ENCODE measurements at places on chromosomes 7 and 10.

DNA sequence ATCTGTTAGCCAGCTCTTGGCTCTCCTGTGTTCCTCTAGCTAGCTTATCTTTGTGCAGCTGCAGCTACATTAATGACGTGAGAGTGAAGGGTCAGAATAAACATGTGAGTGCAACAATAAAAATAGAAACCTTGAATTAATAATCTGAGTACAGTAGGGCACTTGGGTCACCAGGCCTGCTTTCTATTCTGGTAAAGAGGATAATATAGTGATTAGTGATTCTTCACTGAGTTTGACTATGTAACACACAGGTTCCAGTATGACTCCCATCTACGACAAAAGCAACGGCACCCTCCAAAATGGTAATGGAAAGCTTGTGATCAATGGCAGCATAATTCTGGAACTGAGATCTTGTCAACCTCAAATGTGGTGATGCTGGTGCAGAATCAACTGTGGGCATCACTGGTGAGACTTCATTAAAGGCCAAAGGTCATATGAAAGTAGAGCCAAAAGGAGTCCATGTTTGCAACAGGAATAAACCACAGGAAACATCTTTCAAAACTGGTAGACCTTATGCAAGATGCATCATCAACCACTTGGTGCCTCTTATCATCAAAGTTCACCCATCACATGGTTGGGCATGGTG, 77.6 kb downstream of the NRBF2 start:
- no peak for DNase-seq

DNA sequence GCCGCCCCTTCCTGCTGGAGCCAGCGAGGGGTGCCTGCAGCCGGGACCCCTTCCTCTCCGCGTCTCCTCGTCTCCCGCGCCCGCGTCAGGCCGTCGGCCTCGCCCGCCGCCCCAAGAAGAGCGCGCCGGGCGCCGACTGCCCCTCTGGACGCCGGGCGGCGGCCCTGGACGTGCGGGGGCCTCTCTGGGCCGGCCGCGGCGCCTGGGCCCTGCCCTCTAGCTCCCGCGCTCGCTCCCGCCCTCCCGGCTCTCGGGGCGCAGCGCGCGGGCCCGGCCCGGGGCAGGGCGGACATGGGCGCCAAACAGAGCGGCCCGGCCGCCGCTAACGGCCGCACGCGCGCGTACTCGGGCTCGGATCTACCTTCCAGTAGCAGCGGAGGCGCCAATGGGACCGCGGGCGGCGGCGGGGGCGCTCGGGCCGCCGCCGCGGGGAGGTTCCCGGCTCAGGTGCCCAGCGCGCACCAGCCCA, 704 bp downstream of the ZNRF2 start:
- peak; percentile 41 for DNase-seq

GRCh38 chr7:2952316-2952715, 91.4 kb downstream of the CARD11 start:
- no peak for DNase-seq

DNA sequence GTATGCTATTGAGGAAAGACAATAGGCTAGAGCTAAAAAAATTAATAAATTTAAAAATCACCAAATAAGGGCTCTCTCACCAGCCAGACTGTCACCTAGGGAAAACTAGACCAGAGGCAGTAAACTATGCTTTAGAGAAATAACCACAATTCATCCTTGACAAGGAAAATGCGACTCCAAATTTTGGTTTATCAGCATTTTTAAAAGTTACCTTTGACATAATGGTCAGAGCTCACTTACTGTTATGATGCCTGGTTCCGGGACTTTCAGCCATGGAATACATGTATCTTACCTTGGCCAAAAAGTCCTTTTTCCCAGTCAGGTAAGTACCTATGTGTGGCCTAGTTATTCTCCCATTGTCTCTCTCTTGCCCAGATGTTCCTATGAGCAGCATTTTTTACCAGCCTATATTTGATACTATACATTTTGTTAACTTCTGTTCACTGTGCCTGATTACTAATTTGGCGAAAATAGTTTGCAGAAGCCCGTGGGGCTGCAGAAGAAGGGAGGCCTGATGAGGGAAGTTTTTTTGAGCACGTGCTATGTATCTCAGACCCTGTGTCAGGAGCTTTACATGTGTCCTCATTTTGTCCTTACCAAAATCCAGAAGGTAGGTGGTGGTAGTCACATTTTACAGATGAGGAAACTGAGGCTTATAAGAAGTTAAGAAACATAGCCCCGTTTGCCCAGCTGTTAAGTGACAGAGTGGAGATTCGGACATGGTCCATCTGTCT, 149.7 kb downstream of the CELF2 start:
- DNase-seq = peak; percentile 40

DNA sequence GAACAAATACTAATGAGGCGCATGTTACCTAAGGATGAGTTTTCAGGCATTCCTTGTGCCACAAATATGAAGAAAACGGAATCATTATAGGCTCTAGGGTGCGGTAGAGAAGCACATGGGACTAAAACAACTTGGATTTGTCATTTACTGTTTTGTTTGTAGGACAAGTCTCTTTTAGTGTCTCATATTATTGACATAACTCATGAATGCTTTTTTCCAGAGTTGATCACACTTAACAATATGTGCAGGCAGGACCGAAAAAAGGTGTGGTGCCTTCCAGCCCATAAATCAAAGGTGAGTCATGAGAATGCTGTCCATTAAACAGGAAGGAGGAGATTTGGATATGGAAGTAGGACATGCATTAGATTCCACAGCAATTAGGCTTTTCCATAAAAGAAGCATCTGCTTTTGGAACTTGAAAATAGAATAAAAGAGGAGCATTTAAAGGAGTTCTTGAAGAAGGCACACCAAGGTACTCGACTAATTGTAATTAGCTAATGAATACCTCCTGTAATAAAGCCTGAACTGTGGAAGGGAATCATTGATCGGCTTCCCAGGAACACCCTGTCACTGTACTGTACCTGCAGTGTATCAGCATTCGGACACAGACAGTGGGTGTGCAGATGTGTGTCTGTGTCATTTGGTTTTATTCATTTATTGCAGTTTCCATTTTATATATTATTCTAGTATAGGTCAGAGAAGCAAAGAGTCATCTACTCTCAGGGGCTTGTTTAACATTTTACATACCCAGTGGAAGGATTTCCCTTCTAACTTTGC, 119.7 kb upstream of the KLF14 start:
- DNase-seq = no peak

- no peak for DNase-seq
Measured at GRCh38 chr7:17774716-17775288, 165.5 kb downstream of the SNX13 start.

- no peak for DNase-seq
Measured at GRCh38 chr7:158856883-158857668, 718 bp downstream of the DYNC2I1 start.

- no peak for DNase-seq
Measured at GRCh38 chr10:31554556-31554955, 235.5 kb downstream of the ZEB1 start.

GRCh38 chr10:77381750-77382149, 255.9 kb downstream of the KCNMA1 start:
- DNase-seq = no peak

- no peak for DNase-seq
Measured at GRCh38 chr7:117912421-117912820, 39.2 kb upstream of the CTTNBP2 start.

- DNase-seq = no peak
Measured at GRCh38 chr7:42952328-42952727, 20.2 kb downstream of the MRPL32 start.

DNA sequence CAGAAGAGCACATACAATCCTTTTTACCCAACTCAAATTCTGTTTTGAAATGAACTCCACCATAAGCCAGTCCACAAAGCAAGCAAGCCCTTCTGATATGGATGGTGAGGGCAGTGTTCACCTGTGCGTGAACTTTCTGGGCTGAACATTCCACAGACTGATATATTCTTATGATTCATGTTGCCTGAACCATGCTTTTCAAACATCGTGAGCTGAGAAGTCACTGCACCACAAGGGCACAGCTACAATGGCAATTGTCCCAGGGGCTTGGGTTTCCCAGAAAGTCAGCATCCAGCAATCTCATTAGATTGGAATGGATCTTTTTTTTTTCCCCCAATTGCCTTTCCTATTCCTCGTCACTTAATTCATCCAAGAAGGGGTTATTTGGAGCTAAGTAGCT, 86.9 kb upstream of the ZNF438 start:
- DNase-seq = no peak

- no peak for DNase-seq
Measured at GRCh38 chr10:121696854-121697253, 98.6 kb upstream of the FGFR2 start.

DNA sequence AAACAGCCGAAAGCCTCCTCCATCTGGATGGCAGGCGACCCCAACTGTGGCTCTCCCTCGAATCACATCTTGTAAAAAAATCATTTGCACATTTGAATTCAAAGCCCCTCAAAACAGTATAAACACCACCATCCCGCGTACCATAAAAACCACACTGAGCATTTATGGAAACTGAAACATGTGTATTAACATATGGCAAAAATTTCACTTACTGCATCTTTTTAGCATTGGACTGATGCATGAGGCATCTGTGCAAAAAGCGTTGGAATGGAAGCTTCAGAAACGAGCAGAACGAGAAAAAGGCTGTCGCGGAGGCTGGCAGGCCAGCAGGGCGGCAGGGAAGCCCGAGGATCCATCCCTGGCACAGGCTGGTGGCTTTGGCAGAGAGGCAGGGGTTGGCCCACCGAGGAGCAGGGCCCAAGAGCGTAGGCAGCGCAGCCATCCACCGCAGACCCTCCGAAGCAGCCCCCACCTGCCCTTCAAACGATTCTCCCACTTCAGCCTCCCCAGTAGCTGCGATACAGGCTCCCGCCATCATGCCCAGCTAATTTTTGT, 39.3 kb upstream of the CUX1 start:
- no peak for DNase-seq

DNA sequence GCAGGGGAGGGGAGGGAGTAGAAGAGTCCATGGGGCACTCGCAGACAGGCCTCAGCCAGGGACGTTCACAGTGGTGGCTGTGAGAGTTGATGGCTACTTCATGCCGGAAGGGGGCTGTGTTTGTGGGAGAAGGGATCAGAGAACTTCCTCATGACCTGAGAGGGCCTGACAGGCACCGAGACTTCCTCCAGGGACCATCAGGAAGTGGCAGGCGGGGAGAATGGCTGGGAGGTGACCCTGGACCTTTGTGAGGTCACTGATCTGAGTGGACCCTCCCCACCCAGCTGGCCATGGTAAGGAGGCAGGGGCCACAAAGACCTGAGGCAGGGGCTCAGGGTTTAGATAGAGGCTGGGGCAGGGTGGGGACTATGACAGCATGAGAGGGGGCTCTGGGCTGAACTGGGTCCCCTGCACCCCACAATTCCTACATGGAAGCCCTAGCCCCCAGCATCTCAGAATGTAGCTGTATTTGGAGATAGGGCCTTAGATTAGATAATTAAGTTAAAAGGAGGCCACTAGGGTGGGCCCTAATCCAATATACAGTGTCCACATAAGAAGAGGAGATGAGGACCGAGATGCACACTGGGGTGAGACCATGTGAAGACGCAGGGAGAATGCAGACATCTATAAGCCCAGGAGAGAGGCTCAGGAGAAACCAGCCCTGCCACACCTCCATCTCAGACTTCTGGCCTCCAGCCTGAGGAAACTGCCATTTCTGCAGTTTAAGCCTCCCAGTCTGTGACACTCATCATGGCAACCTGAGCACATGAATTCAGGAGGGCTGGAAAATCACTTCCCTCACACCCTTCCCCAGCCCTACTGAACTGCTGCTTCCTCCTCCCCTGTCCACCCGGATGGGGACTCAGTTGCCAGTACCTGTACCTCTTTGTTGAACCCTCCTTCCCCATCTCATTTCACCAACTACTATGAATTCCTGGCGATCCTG, 273.9 kb upstream of the ZNF32 start:
- no peak for DNase-seq

GRCh38 chr10:98460837-98461499, 14.2 kb upstream of the HPS1 start:
- DNase-seq = no peak

DNA sequence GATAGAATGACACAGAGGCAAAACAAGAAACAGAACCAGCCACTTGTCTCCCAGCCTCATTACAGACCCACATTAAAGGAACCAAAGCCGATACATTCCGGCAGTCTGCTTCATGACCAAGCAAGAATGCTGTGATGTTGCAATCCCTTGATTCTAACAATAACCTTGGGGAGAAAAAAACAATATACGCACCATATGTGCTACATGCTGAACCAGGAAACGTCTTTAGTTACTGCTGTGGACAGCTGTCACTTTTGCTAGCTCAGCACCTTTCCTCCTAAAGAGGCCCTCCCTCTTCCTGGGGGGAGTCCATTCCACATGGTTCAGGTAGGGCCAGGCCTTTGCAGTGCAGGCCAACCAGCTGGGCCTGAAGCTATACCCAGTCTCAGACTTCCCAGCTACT, 79.1 kb downstream of the PRTFDC1 start:
- DNase-seq = peak; percentile 30

- DNase-seq = no peak
Measured at GRCh38 chr7:70016044-70016770, 417.9 kb downstream of the AUTS2 start.

DNA sequence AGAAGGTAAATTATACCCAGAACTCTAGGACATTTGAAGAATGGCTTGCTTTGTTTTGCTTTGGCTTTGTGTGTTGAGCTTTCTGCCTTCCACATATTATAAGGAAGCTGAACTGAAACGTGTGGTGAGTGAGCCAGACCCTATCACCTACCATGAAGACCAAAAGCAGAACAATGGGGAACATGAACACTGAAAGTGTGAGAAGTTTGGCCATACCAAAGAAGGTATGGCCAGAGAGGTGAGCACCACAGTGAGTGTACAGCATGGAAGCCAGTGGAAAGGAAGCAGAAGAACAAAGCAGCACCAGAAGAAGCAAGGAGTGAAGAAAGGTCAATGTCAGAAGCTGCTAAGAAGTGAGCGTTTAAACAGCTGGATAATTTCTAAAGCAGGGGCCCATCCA, 59.7 kb upstream of the CCDC71L start:
- no peak for DNase-seq

DNA sequence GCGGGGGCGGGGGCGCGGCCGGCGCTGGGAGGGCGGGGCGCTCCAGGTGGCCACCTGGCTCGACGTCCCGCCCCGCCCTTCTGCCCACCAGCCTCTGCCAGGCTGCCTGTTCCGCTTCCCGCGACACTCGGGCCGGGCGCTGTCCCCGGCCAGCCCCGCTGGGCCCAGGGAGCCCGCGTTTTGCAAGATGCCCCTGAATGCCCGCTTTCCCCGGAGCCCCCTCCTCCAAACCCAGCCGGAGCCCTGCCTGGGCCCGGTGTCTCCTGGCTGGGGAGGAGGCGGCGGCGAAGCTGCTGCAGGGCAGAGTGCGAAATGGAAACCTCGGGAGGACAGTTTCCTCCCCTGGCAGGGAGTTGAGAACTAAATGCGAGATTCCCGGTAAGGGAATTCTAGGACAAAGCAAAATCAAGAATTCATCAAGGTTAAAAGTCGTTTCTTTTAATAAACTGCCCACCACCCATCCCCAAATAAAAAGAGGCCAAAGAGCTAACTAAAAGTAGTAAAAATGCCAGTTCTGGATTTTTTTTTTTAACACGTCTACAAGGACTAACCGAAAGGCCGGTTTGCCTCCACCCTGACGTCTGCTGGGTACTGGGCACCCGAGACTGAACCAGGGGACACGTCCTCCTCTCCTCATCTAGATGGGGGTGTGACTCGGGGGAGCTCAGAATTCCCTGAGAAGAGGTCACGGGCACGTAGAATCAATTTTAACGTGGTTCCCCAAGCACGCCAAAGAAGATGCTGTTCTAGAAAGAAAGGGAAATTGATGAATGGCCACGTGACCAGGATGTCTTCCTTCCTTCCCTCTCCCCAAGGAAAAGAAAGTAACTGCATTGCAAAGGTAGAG, 200.4 kb upstream of the NFE2L3 start:
- no peak for DNase-seq

Measured in CD4-positive, alpha-beta T cell treated with Interleukin-1 beta for 1 hour (primary cell).